Choroid plexus epithelial cell (primary cell): ENCODE measurements at places on chromosomes 16 and 17.

- no peak for DNase-seq
Observed at GRCh38 chr16:4512473-4512872, 26.1 kb downstream of the CDIP1 start.

GRCh38 chr16:81004646-81005353, 1.9 kb downstream of the CMC2 start:
- DNase-seq: peak; percentile 80

GRCh38 chr16:87918338-87918737, 18.0 kb downstream of the CA5A start:
- no peak for DNase-seq

- DNase-seq: peak; percentile 68
Observed at GRCh38 chr16:27401768-27402568, at the start of gene IL21R. IL21R (plus strand) TSS chr16:27402174; CDS start chr16:27430072, 27,898 bp downstream.

- DNase-seq: no peak
Observed at GRCh38 chr17:31693433-31694220, 165.4 kb downstream of the COPRS start.

- no peak for DNase-seq
Observed at GRCh38 chr17:38916771-38917170, 8.6 kb upstream of the LASP1NB start.

DNA sequence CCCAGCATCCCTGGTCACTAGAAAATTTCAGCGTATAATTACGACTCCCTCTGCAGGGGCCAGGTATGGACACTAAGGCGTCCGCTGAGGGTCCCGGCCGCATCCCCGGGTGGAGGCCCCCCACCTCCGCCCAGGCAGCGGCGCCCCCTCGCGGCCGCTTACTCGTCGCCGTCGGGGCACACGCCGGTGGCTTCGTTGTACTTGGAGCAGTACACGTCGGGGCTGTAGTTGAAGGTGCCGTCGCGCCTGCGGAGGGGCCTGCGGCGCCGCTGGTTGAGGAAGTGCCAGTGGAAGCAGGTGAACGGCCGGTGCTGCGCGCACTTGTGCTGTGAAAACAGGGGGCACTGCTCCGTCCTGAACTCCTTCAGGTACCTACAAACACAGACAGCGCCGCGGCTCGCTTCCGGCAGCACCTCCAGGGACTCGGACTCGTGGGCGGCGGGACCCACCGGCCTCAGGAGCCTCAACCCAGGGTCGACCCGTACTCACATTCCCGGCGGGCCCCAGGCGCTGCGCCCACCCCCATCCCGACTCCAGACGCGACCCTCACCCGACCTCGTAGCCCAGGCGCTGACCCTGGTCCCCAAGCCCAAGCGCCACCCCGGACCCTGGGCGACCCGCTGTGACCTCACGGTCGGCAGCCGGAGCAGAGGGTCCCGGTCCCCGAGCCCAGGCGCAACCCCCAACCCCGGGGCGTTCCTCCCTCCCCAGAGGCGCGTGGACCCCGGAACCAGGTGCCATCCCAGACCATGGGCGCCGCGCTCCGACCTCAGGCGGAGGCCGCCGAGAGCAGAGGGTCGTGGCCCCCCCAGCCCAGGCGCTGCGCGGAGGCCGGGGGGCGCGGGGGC, 596 bp downstream of the UNKL start:
- peak; percentile 61 for DNase-seq

DNA sequence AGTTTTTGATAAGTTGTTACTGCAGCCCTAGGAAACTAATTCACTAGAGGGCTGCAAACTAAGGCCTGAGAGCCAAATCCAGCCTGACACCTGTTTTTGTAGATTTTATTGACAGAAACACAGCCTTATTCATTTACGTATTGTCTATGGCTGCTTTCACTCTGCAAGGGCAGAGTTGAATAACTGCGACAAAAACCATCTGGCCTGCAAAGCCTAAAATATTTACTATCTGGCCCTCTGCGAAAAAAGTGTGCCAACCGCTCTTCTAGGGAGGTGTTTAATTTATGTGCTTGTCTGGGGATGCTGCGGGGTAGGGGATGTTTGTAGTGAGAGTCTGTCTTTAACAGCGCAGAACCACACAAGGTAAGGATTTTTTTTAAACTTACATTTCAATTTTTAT, 165.0 kb upstream of the RBFOX1 start:
- DNase-seq: no peak

GRCh38 chr17:72850410-72851118, 241.9 kb downstream of the SLC39A11 start:
- peak; percentile 49 for DNase-seq

- no peak for DNase-seq
Observed at GRCh38 chr17:42294469-42295398, 6.4 kb downstream of the STAT5A start.

GRCh38 chr16:48507391-48507790, 102.6 kb downstream of the N4BP1 start:
- DNase-seq: no peak

- peak; percentile 29 for DNase-seq
Observed at GRCh38 chr16:90032674-90033331, 13.5 kb upstream of the DBNDD1 start.
